ENCODE measurements at places on chromosomes 5 and 9. TPM values are rescaled to one million over a fixed set of nuclear protein-coding genes. Genes with fewer than 3 reads are reported as not detected.

DNA sequence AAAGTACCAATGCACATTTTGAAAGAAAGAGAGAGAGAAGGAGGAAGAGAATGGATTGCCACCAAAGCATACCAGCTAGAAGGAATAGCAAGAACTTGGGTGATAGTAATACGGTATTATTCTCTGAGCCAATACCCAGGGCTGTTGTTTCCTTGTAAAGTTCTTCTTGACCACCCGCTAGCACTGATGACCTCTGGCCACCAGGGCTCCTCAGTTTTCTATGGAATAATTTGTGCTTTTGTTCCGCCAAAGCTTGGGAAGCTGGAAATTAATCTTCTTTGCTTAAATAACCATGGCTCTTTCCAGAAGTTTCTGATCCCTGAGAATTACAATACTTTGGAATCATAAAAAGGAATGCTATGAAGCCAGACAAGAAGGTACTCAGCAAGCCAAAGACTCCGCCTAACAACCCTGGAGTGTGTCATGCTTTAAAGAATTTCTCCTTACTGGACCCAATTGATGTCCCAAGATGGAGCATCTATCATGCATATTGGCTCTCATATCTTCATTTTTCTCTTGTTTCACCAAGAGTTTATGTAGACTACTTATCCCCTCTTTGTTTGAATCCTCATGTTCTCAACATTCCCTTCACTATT lies 29.8 kb downstream of the OR2K2 start:
- DNase-seq, result no peak

DNA sequence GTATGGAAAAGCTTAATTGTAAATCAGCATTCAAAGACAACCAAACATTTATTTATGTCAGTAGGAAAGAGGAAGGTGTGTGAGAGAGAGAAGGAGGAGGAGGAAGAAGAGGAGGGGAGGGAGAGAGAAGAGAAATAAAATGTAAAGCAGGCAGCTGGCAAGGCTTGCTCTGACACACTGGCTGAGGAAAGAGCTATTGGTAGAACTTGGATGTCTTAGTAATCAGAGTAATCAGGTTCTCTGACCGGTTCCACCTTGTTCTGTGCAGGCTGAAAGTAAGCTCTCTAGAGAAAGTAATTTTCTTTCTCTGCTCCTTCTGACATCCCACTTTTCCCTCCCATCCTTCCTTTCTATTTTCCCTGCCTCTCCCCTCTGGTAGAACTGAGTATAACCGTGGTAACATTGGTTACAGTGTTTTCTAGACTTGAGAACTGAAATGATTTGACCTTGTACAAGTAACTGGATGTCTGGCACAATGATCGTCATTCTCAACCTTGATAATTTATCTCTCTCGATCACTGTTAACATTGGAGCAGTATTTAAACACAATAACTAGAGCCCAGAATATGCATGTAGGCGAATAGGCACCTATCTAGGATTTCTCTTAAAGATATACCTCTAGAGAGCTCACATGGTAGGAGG lies 33.3 kb downstream of the TLE4 start:
- DNase-seq, result no peak

- no peak for DNase-seq
Measured at GRCh38 chr5:80516826-80517225, 28.9 kb downstream of the FAM151B start.

The PTPRD gene
- total RNA-seq, result 30.8 TPM

GRCh38 chr5:52856564-52856963 lies 68.8 kb downstream of the ITGA1 start:
- no peak for DNase-seq

The FAM151B gene
- total RNA-seq, result 3.4 TPM

The SOHLH1 gene
- total RNA-seq, result not detected

The WDR38 gene
- total RNA-seq, result not detected

The ZBTB5 gene
- 10.1 TPM for total RNA-seq

The JAKMIP2 gene
- 7.5 TPM for total RNA-seq

GRCh38 chr5:8869932-8870331 lies 675.9 kb downstream of the SEMA5A start:
- no peak for DNase-seq

GRCh38 chr5:115626445-115626823 lies 598 bp upstream of the TMED7 start:
- DNase-seq, result no peak

DNA sequence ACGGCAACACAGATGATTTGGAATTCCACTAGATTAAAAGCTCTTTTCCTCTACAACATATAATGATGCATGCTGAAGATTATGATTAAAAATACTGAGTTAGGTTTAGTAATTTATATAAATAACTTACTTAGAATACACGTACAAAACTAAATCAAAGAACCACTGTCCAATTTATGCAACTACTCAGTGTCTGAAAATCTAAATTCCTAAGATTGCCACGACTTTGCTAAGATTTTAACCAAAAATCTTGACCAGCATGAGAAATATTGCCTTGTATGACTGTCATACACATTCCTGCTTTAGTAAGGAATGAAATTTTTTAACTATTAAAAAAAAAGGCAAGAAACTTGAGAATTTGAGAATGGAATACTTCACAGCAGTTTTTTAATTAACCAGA lies 292.4 kb downstream of the ZNF608 start:
- no peak for DNase-seq

GRCh38 chr9:14524873-14525515 lies 168.2 kb downstream of the ZDHHC21 start:
- DNase-seq, result no peak

DNA sequence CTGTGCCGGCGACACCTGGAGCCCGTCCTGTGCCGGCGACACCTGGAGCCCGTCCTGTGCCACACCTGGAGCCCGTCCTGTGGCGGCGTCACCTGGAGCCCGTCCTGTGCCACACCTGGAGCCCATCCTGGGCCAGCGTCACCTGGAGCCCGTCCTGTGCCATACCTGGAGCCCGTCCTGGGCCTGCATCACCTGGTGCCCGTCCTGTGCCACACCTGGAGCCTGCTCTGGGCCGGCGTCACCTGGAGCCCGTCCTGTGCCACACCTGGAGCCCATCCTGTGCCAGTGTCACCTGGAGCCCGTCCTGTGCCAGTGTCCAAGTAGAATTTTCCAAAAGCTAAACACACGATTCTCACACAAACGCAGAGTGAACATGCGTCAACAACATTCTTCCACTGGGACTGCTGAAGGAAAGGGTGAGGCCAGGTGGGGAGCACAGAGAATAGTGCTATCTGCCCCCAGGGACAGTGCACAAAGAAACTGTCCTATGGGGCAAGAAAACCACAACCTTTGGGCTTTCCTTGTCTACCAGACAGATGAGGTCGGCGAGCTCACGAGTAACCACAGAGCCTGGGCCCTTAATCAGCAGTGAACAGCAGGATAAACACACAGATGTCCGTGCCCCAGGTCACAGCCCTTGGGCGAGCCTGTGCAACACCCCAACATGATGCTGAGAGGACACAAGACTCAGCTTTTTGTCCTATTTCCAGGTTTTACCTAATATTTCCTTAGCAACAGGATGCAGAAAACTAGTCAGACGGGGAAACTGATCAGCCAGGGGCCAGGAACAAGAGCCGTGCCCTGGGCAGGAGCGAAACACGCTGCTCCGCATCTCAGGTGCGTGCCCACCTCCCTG lies 7.9 kb downstream of the QSOX2 start:
- DNase-seq, result no peak

DNA sequence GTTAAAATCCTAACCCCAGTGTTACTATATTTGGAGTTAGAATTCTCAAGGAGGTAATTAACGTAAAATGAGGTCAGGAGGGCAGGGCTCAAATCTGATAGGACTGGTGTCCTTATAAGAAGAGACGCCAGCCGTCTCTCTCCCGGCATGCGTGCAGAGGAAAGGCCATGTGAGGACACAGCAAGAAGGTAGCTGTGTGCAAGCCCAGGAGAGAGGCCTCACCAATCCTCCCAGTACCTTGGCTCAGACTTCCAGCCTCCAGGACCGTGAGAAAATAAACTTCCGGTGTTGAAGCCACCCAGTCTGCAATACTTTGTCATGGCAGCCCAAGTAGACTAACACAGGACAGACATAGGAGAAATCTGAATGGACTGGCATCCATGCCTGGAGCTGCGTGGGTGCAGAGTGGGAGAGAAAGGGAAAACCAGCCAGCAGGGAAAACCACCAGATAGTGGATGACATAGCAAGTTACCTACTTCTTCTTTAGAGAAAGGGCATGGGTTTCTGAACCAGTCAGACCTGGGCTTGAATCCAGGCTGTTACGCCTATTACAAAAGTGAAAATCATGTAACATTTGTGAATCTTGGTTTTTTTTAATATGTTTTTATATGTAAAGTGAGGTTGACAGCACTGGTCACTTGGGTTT lies 89.2 kb downstream of the FSTL4 start:
- DNase-seq, result no peak

DNA sequence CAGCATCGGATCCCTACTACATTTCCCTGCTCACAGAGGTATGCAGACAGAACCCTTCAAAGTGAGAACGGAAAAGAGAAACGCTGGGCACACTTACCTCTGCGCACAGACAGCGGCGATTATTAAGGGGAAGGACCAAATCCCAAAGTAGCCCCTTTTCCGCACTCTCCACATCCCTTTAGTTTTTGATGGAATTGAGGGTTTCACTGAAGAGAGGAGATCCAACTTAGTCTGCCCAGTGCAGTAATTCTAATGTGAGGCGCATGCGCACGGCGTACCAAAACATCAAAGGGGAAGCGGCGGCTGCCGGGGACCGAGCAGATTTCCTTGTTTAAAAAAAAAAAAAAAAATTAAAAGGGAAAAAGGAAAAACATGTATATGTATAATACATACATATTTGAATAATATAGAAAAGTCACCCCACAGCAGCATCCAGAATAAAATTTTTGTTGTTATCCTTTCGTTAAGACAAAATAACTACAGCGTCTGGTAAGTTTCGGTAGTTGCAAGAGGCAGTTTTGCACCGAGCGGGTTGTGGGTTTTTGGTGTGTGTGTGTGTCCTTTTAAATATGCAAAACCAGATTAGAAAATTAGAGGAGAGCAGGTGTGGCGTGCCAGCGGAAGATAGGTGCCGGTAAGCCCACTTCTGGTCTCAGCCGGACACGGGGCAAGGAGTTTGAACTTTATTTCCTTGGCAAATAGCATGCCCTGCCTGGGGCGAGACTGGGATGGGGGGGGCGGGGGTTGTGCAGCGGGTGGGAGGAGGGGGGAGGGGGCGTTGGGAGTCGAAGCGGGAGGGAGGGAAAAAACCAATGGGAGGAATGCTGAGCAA lies at the start of gene GABRB2:
TSS of gene GABRB2 (minus strand) at position 256 of the 832 bp plus-strand sequence. CDS start at position 174, 82 bp downstream.
- DNase-seq, result peak; percentile 78
